ENCODE measurements at places on chromosomes 2 and 18.

GRCh38 chr2:30249354-30249753 is 18.0 kb downstream of the LBH start:
- DNase-seq, result no peak

DNA sequence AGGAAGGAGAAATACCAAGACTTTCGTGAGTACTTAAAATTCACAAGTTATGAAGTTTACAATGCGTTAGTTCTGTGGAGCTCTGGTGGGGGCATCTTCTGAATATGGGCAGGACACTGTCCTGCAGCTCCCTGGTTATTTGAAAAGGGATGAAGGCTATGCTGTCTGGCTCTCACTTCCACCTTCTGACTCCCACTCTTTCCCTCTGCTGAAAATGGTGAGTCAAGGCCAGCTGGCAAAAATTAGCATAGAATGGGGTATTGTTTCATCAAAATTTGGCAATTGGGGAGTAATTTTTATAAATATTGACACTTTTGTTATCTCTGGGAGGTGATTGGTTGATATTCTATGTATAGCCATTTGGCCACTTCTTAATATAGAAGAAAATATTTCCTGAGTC is 177.4 kb downstream of the PARD3B start:
- no peak for DNase-seq

- DNase-seq, result no peak
These were observed 112.4 kb downstream of the FEZ2 start for GRCh38 chr2:36485521-36485920.

GRCh38 chr18:73717570-73717969 is 430.1 kb downstream of the FBXO15 start:
- no peak for DNase-seq

DNA sequence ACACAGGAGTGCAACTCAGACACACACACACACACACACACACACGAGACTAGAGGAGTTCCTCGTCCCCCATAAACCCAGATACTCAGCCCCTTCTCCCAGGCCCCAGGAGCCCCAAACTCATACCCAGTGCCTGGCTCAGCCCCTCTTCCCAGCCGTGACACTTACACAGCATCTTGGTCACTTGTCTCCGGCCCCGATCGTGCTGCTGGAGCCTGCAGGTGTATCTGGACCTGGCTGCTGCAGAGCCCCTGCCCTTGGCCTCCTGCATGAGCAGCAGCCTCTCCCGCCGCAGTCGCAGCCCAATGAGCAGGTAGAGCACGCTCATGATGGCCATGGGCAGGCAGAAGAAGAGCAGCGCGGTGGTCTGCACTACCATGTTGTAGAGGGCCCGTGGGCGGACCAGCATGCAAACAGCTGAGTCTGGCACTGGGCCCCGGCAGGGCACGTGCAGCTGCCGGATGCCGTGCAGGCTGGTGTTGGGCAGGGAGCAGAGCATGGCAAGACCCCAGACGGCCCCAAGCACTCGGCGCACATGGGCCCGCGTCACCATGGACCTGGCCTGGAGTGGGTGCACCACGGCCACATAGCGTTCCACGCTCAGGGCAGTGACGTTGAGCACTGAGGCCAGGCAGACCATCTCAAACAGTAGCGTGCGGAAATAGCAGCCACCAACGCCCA is 2.1 kb downstream of the NMUR1 start:
- no peak for DNase-seq

- no peak for DNase-seq
These were observed 455 bp downstream of the PREPL start for GRCh38 chr2:44360749-44361329.

- no peak for DNase-seq
These were observed 175.9 kb downstream of the SH3RF3 start for GRCh38 chr2:109304731-109305470.

DNA sequence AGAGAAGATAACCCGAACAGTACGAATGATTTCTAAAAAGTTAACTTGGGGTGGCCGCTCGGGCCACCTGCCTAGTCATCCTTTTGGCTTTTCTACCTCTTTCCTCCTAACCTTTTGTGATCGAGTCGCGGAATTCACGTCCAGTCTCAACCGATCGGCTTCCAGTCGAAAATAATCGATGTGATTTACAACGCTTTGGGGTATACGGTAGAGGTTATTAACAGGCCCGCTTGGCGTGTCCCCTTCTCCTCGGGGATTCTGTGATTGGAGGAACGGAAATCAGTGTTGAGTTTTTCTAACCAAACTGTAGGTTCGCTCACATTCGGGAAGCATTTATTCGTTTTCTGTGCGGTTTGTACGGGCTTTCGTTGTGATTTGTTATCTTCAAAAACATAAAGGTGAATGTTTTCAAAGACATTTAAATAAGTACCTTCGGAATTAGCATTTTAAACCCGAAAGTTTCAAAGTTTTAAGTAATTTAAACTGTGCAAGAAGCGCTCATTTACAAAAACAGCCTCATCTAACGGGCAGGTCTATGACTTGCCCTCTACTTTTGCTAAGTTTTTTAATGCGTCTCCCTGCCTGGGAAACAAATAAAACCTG is 588 bp upstream of the FOXI3 start:
- DNase-seq, result no peak

GRCh38 chr18:11398625-11399024 is 210.8 kb upstream of the SLC35G4 start:
- no peak for DNase-seq

DNA sequence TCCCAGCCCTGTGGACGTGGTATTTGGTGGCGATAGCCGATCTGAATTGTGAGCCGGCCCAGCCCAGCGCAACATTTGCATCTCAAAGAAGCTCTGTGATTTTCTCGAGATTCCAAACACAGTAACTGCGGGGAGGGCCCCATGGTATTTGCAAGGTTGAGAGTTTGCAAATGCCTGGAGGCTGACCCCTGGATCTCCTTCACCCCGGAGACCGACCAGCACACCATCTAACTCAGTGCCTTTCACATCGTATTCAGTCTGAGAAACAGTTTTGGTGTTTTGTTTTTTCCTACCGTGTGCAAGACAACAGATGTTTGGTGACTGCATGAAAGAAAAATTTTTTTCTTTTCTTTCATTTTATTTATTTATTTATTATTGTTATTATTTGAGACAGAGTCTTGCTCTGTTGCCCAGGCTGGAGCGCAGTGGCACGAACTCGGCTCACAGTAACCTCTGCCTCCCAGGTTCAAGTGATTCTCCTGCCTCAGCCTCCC is 40.3 kb downstream of the MYCN start:
- DNase-seq, result no peak

- no peak for DNase-seq
These were observed 253.1 kb downstream of the SH3BP4 start for GRCh38 chr2:235204948-235205347.

GRCh38 chr2:127305990-127306585 is 12.1 kb upstream of the ERCC3 start:
- no peak for DNase-seq

DNA sequence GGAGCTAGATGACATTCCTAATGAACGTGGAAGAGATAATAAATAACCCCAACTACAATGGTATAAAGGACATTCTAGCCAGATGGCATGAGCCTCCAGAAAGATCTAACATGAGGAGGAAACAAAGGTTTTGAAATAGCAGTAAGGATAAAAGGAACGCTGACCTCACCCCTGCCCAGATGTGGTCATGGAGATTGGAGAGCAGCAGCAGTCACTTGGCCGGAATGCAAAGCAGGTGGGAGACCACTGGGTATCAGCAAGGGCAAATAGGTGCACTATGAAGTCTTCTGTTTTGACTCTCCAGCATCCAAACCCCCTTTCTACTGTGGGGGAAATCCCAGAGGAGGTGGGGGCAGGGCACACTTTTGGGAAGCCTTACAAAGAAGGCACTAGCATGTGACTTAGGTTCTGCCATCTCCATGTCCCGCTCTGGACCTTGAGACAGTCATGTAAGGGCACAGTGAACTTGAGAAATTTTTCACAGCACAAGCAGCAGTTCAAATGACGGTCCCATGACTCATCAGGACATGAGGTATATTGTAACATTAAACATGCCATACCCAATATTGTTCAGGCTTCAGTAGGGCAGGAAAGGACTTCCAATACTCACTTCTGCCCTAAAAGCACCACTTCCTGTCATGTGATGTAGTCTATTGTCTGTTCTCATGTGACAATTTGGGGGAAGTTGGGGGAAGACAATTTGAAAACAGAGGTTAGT is 55.2 kb downstream of the METTL4 start:
- no peak for DNase-seq

DNA sequence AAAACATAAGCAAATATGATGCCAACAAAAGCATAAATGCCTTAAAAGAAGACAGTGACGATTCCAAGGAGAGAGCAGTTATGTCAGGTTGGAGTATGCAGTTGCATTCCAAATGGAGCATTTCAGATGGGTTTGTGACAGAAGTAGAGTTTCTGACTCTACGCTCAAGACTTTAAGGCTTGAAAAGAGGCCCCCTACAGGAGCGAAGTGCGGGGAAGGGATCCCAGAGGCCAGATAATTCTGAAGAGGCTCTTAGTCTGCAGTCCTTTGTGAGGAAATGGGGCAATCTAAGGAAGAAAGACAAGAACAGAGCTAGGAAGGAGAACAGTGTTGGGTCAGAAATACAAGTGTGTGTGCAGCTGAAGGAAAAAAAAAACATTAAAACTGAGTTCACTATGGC is 95.5 kb downstream of the ZNF521 start:
- no peak for DNase-seq

All from activated T-helper 9 cell treated with anti-CD3 and anti-CD28 coated beads, Interleukin-2, amount 50 U/mL, for 16 hours (primary cell).